ENCODE measurements at places on chromosomes 7 and 10. TPM values are rescaled to one million over a fixed set of nuclear protein-coding genes. Genes with fewer than 3 reads are reported as not detected.

DNA sequence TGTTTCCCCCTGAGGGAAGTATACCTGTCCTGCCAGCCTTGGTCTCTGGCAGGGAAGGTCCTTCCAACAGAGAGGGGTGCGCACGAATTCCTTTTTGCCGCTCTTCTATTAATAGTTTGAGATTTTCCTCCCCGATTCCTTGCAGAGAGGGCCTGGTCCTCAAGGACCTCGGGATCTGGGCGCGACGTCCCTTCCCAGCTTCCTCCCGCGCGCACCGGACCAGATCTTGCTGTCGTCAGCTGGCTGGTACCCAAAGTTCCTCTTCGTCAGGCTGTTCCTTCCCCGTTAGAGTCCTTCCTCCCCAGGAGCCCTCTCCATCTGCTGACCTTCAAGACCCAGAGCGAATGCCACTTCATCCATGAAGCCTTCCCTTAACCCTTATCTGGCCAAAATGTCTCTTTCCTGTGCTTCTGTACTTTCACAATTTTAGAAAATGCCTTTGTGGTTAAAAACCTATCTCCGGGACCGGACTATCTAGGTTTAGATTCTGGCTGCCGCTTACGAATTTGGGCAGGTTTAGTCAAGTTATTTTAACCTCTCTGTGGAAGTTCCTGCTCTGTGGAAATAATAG, 851 bp upstream of the GOT1 start:
- DNase-seq: no peak

The RADIL gene
- 27.0 TPM for total RNA-seq

The HMX3 gene
- total RNA-seq: not detected

The CDCA7L gene
- total RNA-seq: 48.1 TPM

DNA sequence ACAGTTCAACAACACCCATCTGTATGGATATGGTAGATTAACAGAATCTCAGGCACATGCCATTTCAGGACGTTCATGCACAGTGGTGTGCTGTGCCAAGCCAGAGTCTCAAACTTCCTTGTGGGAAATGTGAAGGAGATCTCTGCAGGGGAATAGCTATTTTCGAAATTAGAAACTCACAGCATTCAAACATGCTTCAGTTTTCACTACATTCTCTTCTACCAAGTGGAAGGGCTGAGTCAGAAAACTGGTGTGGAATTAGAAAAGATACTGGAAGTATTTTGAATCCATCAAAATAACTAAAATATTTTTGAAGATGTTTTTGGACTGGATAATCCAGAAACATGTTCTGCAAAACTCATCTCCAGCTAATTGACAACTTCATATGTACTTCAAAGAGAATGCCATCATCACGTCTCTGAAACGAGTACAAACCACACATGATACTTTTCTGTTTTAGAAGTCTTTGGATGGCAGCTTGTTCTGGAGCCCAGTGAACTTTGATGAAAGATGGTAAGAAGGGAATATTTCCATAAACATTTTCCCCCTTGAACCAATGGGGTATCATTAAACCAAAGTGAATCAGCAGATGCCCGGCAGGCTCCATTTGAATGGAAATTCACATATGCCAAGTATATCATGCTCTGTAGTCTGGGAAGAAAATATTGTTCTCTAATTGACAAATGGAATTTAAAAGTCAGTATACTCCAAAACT, 616.3 kb upstream of the IGFBP3 start:
- no peak for DNase-seq

- DNase-seq: peak; percentile 92
Measured at GRCh38 chr10:46255801-46256747, 30.7 kb upstream of the ANTXRL start.

DNA sequence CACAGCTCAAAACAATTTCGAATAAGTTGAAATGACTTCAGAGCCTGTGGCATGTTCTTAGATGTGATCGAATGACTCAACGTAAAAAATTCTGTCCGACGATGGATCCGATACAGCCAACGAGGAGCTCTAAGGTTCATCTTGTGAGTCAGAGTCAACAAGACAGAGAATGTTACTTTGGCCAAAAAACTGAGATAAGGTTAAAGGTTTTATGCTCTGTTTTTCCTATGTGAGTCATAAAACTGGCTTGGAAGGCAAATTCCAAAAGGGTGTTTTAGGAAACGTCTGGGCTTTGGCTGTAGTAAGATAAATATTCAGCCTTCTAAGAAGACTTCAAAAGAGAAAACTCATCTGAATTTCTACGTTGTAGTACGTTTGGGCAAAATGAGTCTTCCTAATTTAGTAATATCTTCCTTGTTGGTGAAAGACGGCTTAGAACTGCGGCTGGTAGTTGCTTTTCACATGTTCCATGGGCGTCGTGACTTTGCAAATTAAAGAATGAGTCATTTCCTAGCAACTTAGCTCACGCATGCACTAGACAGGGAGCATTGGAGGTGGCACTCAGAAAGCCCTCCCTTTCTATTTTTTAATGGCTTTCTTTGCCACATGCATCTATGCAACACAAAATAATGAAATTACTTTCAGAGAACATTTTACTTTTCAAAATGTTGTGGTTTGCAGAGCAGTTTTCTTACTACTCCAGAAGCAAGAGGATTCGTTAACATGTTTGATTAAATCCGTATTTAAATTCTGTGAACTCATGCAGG, 28.2 kb downstream of the PFKP start:
- no peak for DNase-seq

The LRIT1 gene
- 0.11 TPM for total RNA-seq

All from endodermal cell (in vitro differentiated cells).